Stimulated activated CD8-positive, alpha-beta memory T cell treated with anti-CD3 and anti-CD28 coated beads, Interleukin-7, amount 100 ng/mL, for 1 hour (primary cell): ENCODE measurements at places on chromosomes 13 and 19.

DNA sequence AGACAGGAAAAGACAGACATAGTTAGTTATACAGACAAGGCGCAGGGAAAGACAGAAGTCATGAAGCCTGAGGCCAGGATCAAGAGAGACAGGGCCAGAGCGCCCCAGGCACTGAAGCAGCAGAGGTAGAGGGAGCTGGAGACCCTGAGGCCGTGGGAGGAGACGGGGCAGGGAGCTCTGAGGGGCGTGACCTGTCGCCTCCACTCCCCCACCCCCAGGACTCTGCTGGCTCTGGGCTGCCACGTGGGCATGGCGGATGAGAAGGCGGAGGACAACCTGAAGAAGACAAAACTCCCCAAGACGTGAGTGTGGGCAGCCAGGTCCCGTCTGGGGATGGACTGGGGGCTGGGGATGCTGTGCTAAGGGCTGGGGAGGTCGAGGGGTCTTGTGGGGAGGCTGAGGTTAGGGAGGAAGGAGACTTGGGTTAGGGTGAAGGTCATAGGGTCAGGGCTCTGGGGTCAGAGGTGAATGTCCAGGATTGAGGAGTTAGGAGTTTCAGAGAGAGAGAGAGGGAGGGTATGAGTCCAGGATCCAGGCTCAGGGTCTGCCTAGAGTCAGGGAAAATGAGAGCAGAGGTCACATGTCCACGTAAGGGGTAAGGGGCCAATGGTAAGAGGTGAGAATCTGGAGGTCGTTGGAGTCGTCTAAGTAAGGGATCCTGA is 31.1 kb downstream of the RYR1 start:
- DNase-seq, result no peak

DNA sequence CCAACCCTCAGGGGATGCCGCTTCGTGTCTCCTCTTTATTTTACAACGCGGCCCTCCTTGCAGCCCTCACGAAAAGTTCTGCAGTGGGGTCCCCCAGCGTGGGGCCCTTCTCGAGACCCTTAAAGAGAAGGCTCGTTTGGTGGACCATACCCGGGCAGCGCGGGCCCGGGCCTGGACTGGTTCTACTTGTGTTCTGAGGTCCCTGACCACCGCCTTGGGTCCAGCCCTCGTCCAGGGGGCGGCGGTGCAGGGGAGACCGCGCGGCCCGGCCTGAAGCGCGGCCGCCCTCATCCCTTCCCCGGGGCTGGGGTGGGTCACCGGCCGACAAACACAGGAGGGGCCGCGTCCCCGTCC is 400 bp upstream of the SERP2 start:
- DNase-seq, result no peak

DNA sequence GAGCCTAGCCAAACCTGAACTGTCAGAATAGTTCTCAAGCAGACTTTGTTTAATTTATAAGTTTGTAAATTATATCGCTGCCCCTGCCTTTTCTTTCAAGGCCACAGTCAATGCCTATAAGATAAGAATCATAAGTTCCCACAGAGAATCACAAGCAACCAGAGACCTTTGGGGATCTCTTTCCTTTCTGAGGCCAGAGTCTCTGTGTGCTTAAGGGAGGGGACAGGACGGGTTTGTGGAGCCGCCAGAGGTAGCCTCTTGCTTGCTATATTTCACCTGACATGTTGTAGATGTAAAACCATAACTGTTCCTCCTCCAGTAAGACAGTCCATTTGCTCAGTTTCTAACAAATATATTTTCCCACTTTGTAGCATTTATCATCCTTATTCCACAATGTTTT is 458.8 kb downstream of the RFC3 start:
- DNase-seq, result no peak

DNA sequence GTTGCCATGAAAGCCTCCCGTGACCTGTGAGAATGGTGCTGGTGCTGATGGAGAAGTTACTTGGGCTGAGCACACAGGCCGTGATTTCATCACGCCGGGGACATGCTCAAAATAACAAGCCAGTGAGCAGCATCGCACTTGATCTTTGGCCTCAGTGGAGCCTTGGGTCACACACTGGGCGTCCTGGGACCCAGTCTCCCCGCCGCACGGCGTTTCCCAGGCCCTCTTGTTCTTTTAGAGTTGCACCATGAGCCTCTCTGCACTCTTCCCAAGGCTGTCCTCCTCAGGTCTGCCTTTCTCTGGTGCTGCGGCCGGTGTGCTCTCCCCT is 9.5 kb upstream of the NDUFS7 start:
- DNase-seq, result no peak

- no peak for DNase-seq
These were observed 19.4 kb downstream of the CNFN start for GRCh38 chr19:42370626-42371175.

DNA sequence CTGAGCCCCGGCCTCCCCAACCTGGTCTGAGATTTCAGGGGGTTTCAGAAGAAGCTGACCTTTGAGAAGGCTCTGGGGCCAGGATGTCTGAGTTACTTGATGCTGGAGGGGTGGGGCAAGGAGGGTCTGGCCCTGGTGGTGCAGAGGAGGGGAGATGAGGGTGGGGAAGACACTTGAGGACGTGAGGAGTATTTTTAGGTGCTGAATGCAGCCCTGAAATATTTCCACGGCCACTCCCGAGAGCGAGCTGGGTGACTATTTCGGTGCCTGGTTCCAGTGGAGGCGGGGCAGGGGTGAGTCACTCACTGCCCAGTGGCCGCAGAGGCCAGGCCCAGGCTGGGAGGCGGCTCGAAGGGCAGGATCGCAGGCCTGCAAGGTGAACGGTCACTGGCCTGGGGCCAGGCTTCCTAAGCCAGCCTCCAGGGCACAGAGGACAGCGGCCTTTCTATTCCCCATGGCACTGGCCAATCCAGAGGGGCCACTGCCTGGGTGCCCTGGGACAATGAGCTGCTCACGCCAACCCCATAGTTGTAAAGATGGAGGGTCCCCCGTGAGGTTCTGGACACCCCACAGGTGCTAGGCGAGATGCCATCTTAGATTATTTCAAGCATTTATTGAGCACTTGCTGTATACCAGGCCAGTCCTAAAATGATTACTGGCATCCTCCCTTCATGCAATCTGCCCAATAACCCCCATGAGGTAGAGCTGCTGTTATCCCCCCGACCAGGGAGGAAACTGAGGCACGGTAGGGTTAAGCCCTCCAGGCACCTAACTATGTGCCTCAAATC is 19.7 kb upstream of the JUND start:
- no peak for DNase-seq

GRCh38 chr19:19214892-19215291 is 3.1 kb downstream of the NCAN start:
- no peak for DNase-seq

DNA sequence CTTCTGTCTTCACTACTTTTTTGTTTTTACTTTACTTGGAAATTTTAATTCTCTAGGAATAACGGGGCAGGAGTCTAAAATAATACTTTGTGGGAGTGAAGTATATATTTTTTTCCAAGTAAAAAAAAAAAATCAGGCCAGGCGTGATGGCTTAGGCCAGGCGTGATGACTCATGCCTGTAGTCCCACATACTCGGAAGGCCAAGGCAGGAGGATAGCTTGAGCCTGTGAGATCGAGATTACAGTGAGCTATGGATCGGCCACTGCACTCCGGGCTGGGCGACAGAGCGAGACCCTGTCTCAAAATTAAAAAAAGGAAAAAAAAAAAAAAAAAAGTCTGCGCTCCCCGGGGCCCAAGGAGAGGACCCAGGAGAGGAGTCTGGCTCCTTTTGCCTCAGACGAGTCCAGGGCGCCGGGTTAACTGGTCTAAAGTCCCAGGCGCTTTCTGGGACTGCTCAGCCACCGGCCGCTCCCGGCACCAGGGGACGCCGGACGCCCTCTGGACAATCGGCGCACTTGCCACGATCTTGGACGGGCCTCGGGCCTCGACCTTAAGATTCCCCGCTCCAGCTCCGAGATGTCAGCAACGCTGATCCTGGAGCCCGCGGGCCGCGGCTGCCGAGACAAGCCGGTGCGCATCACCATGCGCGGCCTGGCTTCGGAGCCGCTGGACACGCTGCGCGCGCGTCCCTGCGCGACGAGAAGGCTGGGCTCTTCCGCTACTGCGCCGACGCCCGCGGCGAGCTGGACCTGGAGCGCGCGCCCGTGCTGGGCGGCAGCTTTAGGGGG is 2.7 kb upstream of the ZFP82 start:
- DNase-seq, result no peak

DNA sequence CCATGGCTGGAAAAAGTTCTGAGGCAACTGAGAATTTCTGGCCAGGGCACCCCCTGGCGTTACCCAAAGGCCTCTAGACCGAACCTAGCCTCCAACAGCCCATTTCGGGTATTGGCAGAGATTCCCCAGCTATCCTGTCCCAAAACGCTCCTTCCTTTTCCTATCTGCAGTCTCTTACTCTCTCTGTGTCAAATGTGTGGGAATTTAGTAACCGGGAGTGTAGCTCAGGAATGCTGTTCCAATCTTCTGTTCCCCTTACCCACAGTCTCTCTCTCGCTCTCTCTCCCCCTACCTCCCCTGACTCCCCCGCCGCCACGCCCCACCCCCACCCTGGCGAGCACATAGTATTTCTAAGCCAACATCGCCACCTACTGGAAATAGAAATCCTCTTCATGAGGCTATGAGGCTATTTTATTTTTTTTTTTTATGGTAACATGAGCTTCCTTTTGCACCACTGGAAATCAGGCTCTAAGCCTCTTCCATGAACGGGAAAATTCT is 27.0 kb downstream of the OXGR1 start:
- no peak for DNase-seq

- no peak for DNase-seq
These were observed 1.9 kb upstream of the RABAC1 start for GRCh38 chr19:41960973-41961372.

GRCh38 chr13:39971526-39971925 is 316.1 kb downstream of the COG6 start:
- DNase-seq, result no peak

- DNase-seq, result no peak
These were observed 13.6 kb downstream of the COMP start for GRCh38 chr19:18777301-18778075.

DNA sequence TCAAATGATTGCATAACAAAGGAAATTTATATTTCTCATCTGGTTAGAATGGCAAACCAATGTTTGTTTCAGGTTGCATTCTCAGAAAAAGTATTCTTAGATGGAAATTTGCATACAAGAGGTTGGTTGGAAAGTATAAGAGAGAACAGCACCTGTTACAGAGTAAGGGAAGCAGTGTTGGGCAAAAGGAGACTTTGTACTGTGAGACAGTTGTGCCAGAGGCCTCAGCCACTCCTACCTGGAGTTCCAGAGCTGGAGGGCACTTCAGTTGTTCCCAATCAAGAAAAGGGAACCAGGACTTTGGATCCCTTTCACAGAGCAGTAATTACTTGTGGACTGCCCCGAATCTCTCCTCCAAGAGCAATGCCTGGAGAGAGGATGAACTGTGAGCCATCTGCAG is 81.8 kb downstream of the SPRY2 start:
- no peak for DNase-seq

GRCh38 chr19:15115762-15116615 is 8.8 kb downstream of the SYDE1 start:
- no peak for DNase-seq

DNA sequence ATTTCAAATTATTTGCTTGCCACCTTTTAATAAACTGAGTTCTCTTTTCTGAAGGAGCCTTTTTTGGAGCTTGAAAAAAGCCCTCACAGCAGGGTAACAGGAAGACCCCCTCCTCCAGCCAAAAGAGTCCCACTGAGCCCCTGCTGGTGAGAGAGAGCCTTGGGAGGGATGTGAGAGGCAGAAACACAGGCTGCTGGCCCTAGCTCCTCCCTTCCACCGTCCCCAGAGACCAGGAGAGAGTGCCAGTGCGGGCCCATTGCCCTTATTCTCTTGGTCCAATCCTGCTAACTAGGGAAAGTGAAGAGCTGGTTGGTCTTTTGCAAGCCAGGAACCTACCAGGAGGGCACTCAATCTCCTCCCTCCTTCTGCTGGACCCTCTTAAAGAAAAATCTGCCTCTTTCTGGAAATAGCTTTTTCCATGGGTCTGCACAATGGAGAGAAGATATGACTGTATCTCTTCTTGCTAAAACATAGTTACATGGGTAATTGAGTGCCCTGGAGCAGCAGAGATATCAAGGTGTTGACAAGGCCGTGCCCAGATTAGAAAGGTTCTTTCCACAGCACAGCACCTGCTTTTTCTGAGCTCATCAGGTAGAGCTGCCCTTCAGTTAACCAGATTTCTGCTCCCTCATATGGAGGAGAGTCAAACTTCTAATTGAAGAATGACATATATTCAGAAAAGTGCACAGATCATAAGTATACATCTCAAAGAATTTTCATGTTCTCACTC is 113.9 kb downstream of the LRCH1 start:
- DNase-seq, result no peak

GRCh38 chr13:65417953-65418352 is 1812.2 kb downstream of the PCDH9 start:
- DNase-seq, result no peak

GRCh38 chr13:25295701-25296100 is 5.7 kb upstream of the NUP58 start:
- no peak for DNase-seq

DNA sequence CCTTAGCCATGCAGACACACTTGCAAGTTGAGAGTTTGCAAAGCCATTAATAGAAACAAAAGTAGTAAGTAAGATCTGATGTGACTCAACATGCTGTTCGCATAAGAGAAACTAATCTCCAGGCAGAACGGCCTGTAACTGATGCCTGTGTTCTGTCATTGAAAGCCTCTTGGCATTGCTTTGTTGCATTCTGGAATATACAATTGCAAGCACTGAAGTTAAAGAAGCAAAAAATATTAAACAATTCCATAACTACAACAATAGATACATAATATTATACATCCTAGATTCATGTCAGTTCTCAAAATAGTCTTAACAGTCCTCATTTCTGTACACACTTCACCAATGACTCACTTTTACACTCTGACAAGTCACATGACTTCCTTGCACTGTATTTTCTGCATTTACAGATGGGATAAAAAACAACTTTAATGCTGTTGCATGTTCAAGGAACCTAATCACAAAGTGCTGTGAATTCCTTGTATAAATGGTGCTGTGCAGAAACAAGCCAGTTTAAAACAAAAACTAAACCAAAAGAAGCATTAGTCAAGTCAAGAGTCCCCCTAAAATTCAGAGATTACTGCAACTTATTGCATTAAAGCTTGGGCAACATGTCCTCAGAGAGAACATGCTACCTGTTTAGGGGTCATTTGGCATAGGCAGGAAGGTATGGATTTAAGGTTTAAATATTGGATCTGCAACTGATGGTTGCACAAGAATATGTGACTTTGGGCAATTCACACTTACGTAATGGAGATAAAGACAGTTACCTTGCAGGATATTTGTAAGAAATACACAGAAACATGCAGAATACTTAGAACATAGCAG is 79.5 kb upstream of the SERP2 start:
- DNase-seq, result no peak

GRCh38 chr13:39411511-39411910 is 191.5 kb downstream of the LHFPL6 start:
- DNase-seq, result no peak

- DNase-seq, result no peak
These were observed 15.9 kb downstream of the KL start for GRCh38 chr13:33032037-33032625.

GRCh38 chr19:48755084-48755641 is at the start of gene FGF21:
FGF21 (plus strand) TSS chr19:48755524; CDS start chr19:48756237, 713 bp downstream.
- DNase-seq, result no peak
